ENCODE measurements at places on chromosomes 13 and 19.

DNA sequence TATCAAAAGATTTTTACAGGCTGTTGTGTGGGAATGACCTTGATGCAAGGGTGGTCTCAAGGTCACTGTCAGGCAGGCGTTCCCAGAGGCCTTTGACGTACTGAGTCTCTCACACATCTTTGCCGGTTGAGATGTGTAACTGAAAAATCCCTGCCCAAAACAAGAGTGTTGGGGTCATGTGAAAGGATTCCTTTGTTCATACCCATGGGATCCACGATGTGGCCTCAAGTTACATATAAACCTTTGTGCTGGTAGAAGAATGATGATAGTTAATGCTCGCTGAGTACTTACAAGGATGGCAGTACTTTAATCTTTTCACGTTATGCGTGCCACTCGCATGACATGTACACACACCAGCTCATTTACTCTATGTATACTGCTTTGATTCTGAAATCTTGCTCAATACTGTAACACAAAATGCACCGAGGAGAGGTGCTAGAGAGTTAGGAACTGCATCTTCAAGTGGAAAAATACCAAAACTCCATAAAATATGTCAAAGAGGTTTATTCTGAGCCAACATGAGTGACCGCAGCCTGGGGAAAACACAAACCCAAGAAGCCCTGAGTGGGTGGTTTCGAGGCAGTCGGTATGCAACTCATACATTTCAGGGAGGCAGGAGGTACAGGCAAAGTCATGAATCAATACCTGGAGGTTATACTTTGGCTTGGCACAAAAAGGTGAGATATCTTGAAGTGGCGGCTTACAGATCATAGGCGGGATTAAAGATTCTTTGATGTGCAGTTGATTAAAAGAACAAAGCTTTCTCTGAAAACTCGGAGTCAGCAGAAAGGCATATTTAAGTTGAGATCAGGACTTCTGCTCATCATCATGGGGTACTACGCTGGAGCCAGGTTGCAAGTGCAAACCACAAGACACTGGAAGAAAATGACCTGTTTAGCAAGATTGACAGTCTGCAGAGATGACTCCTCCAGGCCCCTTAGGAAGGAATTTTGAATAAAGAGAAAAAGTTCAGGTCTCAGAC lies 87.4 kb upstream of the ARHGEF7 start:
- no peak for DNase-seq

GRCh38 chr19:18456974-18457373 lies 19.0 kb upstream of the ISYNA1 start:
- DNase-seq: no peak

- no peak for DNase-seq
These were observed 397.6 kb upstream of the KLHL1 start for GRCh38 chr13:70505809-70506208.

DNA sequence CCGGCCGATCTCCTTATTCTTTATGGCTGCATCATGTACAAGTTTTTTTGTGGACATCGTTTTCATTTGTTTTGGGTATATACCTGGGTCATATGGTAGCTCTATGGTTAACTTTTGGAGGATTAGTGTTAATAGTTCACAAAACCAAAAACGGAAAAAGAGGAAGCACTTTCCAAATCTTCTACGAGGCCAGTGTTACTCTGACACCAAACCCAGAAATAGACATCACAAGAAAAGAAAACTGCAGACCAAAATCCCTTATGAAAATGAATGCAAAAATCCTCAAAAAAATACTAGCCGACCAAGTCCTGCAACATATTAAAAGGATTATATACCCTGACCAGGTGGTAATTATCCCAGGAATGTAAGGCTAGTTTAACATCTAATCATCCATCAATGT lies 29.8 kb downstream of the ADGRE2 start:
- no peak for DNase-seq

DNA sequence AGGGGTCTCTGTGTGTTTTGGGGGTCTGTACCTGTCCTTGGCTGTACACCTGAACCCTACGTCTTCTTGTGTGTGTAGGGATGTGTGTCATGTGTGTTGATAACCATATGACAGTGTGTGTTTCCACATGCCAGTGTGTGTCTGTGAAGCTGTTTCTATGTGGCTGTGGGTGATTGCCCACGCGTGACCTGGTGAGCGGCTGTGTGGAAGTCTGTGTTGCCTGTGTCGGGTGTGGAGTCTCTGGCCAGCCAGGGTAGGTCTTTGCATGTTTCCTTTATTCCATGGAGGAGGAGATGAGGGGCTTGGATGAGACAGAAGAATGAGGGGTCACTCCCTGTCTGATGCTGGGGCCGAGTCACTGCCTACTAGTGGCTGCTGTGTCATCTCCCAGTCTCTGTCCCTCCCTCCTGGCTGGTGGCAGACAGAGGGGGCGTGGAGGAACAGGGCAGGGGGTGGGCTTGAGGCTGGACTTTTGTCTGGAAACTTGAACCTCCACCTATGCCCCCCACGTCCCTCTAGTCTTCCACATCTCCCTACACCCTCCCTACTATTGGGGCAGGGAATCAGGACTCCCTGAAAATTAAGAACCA lies 2.8 kb upstream of the FOSB start:
- no peak for DNase-seq

- no peak for DNase-seq
These were observed 134.0 kb downstream of the ENOX1 start for GRCh38 chr13:43652760-43653159.

- peak; percentile 54 for DNase-seq
These were observed 15.2 kb upstream of the TLE6 start for GRCh38 chr19:2962018-2962670.

GRCh38 chr13:35761440-35762252 lies 285.2 kb upstream of the MAB21L1 start:
- no peak for DNase-seq

DNA sequence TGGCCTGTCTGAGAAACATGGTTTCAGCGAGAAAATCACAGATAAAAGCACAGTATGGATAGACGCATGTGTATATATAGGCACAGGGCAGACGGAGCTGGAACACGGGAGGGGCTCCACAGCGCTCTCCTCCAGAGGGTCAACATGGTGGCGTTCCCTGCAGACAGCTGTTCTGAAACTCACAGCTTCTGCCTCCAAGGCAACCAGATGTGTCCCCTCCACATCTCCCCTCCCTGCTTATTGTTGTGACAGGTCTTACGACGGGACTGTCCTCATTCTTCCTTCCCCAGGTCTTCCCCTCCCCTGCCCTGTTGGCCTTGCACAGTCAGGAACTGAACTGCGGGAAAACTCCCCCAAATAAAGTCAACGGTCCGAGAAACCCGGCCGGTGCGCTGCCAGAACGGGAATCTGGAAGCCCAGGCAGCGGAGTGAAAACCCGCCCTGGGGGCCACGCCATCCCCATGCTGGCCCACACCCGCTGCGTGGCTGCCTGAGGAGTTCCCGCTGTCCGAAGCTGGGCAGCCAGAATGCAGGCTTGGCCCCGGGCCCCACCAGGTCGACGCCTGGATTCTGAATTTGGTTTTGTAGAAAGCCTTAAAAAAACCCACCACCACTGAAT lies 2.6 kb upstream of the TIMM13 start:
- DNase-seq: no peak

GRCh38 chr19:34217952-34218817 lies 36.2 kb upstream of the GARRE1 start:
- peak; percentile 87 for DNase-seq

DNA sequence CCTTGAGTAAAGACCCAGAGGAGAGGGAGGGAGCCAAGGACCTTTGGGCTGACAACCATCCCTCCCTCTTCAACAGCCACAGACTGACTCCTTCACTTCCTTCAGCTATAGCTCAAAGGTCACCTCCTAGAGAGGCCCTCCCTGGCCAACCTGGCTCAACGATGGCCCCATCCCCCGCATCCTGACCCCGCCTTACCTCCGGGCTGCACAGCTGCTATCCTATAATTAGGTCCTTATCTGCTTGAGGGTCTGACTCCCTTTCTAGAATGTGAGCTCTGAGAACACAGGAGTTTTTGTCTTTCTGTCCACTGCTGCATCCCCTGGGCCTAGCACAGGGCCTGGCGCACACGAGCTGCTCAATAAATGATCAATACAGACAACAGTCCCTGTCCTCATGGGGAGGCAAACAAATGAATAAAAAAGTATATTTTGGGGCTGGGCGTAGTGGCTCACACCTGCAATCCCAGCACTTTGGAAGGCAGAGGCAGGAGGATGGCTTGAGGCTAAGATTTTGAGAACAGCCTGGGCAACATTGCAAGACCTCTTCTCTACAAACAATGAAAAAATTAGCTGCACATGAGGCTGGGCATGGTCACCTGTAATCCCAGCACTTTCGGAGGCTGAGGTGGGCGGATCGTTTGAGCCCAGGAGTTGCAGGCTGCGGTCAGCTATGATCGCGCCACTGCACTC lies 6.6 kb upstream of the LGALS4 start:
- DNase-seq: no peak

DNA sequence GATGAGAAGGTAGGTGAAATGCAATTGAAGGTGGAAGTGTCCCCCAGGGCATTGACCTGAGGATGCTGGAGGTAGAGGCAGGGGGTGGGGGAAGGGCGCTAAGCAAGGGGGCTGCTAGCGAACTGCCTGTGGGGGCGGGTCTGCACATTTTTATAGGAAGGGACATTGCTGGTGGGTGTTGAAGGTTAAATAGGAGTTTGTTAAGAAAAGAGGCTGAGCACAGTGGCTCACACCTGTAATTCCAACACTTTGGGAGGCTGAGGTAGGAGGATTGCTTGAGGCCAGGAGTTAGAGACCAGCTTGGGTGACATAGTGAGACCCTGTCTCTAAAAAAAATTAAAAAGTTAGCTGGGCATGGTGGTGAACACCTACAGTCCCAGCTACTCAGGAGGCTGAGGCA lies 5.5 kb upstream of the ACP4 start:
- no peak for DNase-seq

DNA sequence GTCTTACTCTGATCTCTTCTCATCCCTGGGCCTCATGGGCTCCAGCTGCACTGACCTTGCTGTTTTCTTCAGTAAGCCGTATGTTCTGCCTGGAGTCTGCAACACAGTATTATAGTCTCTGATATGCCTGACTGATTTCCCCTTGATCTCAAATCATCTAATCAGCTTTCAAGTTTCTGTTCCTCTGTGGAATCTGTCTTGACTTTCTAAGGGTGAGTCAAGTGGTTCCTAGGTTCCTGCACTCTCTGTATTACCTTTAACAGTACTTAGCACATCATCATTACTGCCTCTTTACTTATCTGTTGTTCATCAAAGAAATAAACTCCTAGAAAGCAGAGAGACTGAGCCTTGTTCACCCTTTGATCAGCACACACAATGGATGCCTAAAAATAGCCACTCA lies 350.7 kb downstream of the LMO7 start:
- no peak for DNase-seq

DNA sequence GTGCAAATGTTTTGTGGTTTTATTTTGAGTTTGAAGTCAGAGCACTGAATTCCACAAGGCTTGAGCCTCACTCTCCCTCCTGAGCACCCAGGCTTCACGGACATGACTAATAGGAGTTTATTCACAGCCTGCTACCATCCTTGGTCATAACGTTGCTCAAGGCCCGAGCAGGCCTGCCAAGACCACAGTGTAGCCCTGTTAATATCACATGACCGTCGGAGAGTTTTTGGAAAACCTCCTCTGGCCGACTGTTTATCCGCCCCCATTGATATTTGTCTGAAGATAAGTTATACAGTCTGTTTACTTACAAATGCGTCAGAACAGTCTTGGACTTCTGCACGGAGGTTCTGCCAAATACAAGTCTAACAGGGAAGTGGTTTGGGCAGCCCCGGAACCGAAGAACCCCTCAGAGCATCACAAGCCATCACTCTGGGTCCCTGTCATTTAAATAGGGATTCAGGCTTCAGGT lies 89.9 kb downstream of the COL4A2 start:
- DNase-seq: no peak

DNA sequence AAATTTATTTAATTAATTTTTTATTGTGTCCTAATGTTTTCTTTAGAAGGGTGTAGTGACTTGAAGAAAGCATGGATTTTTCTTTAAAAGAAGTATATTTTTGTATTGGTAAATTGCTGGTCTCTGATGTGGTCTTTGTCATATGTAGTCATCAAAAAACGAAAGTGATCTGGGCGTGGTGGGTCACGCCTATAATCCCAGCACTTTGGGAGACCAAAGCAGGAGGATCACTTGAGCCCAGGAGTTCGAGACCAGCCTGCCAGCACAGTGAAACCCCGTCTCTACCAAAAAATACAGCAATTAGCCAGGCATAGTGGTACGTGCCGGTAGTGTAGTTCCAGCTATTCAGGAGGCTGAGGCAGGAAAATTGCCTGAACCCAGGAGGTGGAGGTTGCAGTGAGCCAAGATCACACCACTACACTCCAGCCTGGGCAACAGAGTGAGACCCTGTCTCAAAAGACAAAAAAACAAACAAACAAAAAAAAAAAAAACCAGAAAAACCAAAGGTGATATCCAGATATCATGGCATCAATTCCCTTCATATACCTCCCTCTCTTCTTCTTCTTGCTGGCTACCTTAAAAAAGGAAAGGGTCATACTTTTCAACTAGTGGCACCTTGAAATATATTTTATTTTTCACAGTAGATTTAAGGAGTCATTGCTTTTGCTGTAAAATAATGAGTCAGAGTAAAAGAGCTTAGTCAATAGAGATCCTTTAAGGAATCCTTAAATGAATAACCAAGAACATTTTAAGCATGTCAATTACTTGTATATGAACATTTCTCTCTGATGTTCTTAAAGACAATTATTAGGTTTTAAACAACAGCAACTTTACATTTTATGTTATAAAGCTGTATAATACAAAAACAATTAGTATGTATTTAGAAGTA lies 19.9 kb downstream of the KCTD4 start:
- DNase-seq: no peak

DNA sequence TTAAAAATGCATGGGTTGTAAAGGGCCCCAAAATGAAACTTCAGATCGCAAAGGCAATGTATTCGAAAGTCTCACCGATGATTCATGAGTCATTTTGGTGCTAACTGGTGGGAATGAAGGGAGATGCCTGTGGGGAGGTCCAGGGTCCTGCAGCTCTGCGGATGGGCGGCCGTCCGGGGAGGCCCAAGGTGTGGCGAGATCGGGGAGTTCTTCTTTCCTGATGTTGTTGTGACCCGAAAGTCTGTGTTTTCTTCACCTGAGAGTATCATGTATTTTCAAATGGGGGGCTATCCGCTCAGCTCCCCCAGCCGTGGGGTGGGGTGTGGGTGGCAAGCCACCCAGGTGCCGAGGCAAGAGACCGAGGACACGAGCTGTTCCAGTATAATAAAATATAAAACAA lies 36.5 kb downstream of the TFDP1 start:
- no peak for DNase-seq

- no peak for DNase-seq
These were observed 6.8 kb downstream of the FAM98C start for GRCh38 chr19:38409631-38410133.

GRCh38 chr19:30567536-30568232 lies 195.5 kb downstream of the ZNF536 start:
- DNase-seq: no peak

All from SHP77 treated with DMSO at 0.1 percent for 48 hours (cell line).